ENCODE measurements at places on chromosomes 2 and 18.
A peak's percentile ranks its signal among the peaks of the same experiment; 100 is the strongest.

DNA sequence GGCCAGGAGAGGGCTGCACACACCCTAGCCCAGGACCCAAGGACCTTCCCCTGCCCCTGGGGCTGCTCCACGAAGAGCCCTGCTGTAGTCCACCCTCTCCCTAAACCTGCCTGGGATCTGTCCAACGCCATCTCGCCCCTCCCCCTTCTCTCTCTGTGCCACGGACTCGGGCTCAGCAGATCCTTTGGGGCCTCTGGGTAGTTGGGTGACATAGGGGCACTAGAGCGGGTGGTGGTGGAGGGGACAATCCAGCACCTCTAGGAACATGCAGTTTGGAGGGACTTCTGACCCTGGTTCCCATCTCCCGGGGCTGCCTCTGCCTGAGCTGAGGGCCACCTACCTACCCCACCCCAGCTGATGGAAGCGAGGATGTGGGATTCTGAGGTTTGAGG is 7.3 kb upstream of the CRYBA2 start:
- no peak for DNase-seq

DNA sequence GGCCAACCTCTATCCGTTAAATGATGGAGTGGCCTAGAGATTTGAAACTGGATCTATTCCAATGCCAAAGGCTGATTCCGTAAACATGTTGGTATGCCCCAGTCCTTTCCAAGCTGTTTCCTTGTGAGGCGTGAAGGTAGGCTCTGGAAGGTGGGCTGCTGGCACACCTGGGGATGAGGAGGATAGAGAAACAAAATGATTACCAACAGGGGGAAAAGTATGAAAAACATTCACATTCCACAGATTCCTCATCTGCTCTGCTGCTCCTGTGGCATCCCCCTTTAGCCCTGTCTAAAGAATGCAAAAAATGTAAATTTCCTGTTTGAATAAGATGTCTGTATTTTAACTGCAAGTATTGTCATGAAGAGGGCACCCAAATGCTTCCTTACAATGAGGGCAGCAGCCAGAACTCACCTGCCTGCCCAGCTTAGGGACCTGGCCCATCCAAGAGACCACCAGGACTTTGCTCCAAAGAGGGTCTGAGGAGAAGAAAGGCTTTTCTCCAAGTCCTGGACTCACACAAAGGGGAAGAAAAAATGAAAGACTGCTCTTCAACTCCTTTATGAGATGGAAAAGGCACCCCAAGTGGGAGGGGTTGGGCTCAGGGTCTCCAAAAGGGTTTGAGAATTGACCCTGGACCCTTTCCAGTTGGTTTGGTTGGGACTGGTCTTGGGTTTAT is 132.3 kb upstream of the PELI1 start:
- no peak for DNase-seq

DNA sequence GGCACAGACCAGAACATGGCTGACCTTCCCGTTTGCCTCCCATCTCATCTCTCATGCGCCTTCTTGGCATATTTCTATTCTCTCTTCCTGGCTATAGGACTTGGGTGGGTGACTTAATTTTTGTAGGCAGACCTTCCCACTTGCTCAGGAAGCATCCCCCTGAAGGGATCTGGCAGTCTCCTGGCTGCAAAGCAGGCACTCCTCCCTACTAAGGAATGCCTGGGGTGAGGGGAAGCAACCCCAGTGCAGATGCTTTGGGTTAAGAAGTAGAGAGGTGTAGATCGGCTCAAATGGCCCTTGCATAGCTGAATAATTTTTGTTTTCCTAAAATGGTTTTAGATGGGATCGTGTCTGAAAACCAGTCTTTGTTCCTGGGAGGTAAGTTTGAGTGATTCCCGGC is 17.6 kb downstream of the MCFD2 start:
- no peak for DNase-seq

GRCh38 chr2:238946318-238947242 is 98.7 kb downstream of the TWIST2 start:
- DNase-seq, result no peak

DNA sequence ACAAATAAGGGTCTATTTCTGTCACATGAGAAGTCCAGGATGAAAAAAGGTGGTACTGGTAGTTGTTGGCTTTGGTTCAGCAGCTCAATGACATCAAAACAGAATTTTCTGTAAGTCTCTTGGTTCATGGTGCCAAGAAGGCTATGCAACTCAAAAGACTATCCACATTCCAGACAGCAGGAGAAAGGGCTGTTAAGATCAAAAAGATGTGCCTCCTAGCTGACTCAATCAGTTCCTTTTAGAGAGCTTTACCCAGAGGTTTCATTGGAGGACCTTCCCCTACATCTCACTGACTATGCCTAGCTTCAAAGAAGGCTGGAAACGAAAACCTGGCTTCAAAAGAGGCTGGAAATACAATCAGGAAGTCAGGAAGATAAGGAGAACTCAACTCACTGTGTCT is 98.0 kb downstream of the DYM start:
- DNase-seq, result no peak

DNA sequence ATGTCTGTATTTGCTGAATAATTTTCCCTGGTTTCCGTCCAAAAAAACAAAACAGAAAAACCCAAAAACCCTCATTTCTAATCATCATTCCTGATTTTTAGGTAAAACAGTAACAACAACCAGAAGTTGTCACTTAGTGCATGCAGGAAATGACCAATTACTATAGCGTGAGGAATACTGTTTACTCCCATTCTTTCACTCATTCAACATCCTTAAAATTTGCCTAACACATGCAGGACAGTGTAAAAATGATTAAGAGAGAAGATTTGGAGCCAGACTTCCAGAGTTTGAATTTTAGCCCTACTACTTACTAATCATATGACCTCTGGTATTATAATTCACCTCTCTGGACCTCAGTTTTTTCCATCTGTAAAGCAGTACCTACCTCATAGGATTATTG is 83.1 kb downstream of the FIGN start:
- DNase-seq, result no peak

DNA sequence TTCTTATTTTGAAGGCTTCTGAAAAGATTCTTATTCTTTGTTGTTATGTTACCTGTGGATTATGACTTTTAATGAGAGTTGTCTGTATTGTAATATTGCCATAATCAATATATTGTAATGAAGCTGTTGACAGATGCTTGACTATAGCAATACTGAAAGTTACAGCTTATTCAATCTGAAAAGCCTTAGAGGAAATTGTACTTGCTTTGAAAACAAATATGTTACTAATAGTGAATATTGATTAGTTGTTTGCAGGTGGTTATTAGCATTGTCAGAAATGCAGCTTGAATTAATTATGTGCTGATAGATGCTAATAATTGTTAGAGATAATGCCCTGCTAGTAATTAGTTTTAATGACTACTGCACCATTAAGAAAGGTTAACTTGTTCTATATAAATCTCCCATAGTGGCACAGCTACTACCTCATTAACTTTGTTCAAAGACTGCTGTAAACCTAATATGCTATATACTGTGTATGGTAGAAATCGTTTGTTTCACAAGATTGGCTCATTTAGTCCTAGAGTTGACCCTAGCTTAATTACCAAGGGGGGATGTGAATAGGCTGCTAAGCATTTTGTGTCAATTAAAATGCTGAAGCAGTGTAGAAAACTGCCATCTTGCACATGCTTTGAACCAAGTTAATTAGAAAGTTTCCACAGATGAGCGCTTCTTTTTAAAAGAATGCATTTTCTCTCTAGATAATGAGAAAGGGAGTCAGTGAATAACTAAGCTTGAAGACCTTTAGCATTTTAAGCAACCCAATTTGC is 30.5 kb downstream of the SLC39A10 start:
- DNase-seq, result no peak

- DNase-seq, result no peak
These were observed 136.9 kb upstream of the CAB39 start for GRCh38 chr2:230575642-230576324.

DNA sequence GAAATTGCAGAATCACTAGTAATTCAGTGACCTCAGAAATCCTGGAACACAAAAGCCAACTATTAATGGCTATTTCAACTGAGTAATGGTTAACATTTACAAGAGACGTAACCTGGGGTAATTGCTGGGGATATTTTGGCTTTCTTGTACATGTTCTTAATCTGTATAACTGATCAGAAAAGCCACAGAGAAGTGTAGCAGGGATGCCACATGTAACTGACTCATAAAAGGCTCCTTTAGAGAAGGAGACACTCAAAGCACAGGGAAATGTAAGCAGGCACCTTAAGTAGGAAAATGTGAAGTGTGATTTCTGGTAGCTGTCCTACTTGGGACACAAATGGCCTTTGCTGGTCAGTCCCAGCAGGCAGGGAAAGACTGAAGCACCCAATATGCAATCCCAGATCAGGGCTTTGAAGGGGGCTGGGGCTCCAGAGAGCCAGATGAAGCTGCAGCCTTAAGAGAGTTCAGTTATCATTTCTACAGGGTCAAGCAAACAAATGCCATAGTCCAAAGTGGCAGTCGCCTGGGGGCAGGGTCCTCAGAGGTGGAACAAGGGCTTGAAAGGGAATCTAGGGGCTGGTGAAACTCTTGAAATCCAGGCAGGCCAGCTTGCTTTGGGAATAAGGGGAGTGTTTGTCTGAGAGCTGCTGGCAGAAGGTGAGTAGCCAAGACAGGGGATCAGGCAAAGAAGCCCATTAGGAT is 7.2 kb upstream of the SPOPL start:
- no peak for DNase-seq

DNA sequence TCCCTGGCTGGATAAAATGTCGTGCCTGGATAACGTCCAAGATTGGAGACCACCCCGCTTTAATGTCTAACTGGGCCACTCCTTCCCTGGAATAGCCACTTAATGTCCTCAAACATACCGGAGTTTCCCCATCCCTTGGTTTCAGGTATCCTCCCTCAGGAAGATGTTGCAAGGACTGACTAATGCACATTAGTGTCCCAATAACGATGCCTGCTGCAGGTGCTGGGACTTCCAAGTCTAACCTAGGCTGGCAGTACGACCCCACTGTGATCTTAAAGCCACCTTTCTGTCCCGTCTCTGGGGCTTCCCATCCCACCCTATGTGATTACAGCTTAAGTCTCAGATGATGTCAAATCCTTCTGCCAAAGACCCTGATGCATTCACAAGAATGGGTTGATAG is 1.1 kb upstream of the ATP6V1C2 start:
- no peak for DNase-seq

DNA sequence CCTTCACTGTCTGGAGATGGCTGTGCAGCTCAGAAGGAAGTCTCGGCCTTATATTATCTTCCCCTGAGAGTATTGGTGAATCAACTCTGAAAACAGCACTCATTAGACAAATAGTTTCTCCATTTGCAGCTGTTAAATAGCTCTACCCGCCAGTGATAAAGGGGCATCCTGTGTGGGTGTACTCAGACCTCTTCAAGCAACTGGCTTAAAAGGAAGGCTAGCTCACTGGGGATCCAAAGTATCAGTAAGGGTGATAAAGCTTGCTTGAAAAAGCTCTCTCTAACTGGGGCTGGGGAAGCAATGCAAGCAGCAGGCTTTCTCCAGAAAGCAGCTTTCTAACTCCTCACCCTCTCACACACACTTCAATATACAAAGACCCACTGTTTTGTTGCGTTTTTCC is 64.9 kb upstream of the PSMD14 start:
- no peak for DNase-seq

- no peak for DNase-seq
These were observed 3.4 kb upstream of the PDCD1 start for GRCh38 chr2:241862093-241862492.

GRCh38 chr18:57080479-57080878 is 66.4 kb upstream of the BOD1L2 start:
- DNase-seq, result no peak

- peak; percentile 37 for DNase-seq
These were observed 174.2 kb downstream of the MIB1 start for GRCh38 chr18:21914739-21915319.

- DNase-seq, result no peak
These were observed 112.2 kb upstream of the COPS8 start for GRCh38 chr2:236973343-236973980.

DNA sequence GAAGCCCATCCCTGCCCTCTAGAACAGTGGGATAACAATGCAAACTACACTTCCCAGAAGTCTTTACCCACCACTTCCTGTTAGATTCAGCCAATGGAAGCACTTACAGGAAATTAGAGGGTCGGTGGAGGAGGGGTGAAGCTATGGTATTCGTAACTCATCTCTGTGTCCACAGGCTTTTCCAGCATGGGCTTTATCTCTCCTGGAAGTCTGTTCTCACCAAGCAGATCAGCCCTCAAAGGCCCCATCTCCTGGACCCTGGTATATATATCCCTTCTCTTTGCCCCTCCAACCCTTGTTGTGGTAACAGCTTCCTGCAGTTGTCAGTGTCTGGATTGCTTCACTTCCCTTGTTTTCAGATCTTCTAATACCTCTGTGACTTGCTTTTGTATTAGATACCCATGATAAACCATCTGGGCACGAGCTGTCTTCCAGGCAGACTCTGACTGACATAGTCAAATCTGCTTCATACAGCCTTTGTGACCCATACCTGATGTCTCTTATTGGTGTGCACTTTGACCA is 475.0 kb upstream of the POU3F3 start:
- DNase-seq, result peak; percentile 84

DNA sequence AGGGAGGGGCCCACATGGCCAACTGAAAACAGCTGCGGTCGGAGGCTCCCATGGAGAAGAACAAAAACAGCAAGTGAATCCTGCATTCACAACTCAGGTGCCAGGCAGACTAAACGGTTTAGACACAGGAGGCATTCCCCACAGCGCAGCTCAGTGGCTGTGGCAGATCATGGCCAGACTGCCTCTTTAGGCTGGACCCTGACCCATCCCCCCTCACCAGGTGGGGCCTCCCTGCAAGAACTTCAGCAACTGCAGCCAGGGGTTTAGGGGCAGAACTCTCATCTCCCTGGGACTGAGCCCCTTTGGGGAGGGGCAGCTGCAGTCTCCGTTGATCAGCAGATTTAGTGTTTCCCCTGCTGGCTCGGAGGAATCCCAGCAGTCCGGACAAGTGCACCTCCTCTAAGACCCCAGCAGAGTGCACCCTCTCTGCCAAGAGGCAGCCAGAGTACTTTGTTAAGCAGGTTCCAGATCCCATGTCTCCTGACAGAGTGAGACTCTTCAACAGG is 346.7 kb downstream of the SS18 start:
- DNase-seq, result no peak

DNA sequence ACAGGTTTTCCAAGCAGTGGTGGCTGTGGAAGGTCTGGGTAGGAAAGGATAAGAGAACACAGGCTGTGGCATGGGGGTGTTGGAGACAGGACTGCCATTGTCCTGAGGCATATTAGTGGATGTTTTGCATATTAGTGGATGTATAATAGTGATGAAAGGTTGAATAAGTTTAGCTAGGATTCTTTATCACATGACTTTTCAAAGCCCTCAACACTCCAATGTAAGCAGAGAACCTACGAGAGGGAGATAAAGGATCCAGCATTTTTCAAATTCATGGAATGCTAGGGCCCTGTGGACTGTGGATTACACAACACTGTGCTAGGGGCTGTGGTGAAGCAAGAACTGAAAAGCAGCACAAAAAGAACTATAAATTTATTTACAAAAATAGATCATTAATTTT is 63.2 kb downstream of the POLE4 start:
- no peak for DNase-seq

- DNase-seq, result peak; percentile 18
These were observed 82.2 kb downstream of the ADD2 start for GRCh38 chr2:70685771-70686171.

GRCh38 chr2:222686086-222686750 is 14.8 kb downstream of the MOGAT1 start:
- no peak for DNase-seq

- peak; percentile 61 for DNase-seq
These were observed 53.9 kb downstream of the PRKRA start for GRCh38 chr2:178397002-178397605.
